ENCODE measurements at places on chromosomes 7 and 10.

GRCh38 chr7:37109016-37109683 is 339.5 kb downstream of the ELMO1 start:
- no peak for DNase-seq

GRCh38 chr7:29557954-29558353 is 5.7 kb upstream of the PRR15 start:
- no peak for DNase-seq

DNA sequence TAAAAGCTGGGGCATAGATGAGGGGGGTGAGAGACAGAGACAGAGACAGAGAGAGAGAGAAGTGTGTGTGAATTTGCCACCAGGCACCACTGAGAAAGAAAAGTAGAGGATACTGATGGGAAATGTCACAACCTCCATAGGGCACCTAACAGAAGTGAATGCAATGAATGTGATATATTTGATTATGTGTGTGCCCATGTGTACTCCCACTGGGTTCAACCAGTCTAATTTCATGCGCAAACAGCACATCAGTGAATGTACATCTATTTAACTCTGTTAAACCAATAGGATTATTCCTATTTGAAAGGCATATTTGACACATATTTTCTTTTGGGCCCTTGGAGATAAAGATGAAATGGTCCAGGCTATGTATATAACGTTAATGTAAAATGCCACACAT is 241.3 kb downstream of the KCNMA1 start:
- no peak for DNase-seq

- DNase-seq = no peak
These were observed 24.6 kb upstream of the INMT start for GRCh38 chr7:30727061-30727945.

DNA sequence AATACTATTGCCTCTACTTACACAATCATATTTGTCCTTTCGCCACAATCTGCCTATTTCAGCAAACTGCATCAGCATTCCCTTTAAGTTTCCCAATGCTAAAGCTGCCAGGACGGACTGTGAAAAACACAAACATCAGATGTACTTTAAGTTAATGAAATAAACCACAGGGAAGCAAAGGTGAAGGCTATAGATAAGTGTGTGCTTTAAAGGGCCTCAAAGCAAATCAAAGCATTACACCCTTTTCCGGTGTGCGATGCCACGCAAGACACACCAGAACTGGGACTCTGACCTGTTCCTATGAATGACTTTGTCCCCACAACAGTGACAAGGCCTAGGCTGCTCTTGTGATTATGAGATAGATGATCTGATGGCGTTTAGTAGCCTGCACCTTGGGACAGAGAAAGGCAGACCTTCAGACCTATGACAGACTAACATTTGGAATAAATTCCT is 23.4 kb downstream of the SLC26A3 start:
- DNase-seq = no peak

DNA sequence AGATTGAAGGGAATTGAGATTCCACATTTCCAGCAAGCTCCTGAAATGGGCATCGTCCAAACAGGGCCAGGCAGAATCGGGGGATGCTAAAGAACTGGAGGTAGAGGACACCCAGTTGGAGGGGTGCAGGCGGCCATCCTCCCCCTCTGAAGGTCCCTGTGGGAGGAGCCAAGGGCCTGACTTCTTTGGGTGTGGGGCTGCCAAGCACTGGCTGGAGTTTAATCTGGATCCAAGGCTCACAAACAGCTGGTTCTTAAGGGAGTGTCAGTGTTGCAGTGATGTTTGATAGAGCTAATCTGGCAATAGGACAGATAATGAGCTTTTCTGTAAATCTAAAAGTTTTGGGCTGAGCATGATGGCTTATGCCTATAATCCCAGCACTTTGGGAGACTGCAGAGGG is 20.8 kb downstream of the TSPAN14 start:
- DNase-seq = no peak

- DNase-seq = peak; percentile 45
These were observed 176.2 kb upstream of the CDCA7L start for GRCh38 chr7:22121702-22122474.

DNA sequence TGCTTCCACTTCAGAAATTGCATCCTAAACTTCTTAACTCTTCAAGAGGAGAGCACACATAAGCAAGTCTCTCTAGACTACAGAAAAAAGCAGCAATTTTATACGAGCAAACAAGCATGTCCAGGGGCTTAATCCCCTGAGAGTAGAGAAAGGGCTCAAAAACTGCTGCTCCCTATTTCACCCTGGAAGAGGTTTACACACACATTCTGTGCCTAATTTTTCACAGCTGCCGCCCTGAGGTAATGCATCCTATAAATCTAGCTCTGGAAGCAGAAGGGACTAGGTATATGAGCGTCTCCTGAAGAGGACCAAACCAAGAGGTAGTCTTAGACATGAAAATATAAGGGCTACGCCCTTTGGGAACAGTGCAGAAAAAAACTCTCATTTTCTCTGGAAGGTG is 73.1 kb downstream of the CRPPA start:
- DNase-seq = no peak

GRCh38 chr10:104796823-104797222 is 155.7 kb downstream of the SORCS3 start:
- DNase-seq = no peak

GRCh38 chr7:74262639-74263398 is 8.6 kb upstream of the RFC2 start:
- DNase-seq = no peak

DNA sequence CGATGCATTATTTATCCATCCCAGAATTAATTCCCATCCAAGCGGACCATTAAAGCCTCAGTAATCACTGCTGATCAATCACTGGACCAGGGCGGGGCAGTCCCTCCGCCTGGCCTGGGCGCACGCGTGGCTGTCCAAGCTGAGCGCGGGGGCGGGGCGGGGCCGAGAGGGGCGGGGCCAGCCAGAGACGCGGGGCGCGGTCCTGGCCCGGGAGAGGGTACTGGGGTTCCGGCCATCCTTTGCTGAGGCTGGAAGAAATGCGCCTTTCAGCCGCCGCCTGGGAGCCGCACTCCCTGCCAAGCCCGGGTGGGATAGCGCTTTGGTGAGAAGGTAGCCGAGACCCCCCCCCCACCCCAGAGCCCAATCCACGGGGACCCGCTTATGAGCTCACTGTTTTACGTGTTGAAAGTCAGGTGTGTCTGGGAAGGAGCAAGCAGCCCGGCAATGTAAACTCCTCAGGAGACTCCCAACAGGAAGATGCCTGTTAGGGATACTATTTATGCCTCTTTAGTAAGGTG is at the start of gene ARHGAP22:
TSS of gene ARHGAP22 (minus strand) at position 83 of the 518 bp plus-strand sequence. CDS start 277 bp downstream, outside the sequence.
- peak; percentile 31 for DNase-seq

DNA sequence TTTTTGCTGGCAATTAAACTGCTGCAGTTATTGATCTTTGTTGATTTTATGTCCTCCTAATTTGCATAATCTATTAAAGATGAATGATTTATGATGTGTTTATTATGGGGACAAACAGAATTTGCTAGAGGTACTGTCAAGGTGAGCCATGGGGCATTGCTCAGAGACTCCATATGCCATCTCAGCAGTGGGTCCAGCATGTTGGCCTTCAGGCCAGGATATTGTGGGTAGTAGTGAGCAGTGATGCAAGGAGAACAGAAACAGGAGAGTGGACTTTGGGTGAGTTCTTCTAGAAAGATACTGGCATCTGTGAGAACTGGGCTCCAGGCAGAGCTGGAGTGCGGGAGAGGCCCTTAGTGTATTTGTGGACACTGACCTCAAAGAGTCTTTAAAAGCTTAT is 65.9 kb downstream of the PAX2 start:
- DNase-seq = no peak

- DNase-seq = no peak
These were observed 49.2 kb upstream of the KCNMA1 start for GRCh38 chr10:77686650-77687417.

DNA sequence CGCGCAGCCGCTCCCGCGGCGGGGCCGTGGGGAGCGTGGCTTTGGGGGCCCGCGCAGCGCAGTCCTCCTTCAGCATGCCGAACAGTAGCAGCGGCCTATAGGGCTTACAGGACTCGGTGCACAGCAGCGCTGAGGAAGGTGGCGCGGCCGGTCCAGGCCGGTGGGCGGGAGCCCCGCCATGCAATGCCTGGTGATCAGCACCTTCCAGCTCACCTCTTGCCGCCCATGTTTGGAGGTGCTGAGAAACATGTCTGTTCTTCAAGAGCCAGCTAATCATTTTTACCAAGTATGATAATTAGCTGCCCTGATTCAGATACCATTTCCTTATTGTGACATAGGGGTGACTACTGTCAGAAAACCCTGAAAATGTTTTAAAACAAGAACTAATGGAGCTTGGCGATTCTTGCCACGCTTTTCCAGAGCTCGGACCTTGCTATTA is 33.5 kb upstream of the SFTPD start:
- DNase-seq = no peak

GRCh38 chr7:36280840-36281812 is 108.5 kb upstream of the ANLN start:
- peak; percentile 88 for DNase-seq

GRCh38 chr7:50660040-50660829 is 95.0 kb upstream of the DDC start:
- DNase-seq = no peak

DNA sequence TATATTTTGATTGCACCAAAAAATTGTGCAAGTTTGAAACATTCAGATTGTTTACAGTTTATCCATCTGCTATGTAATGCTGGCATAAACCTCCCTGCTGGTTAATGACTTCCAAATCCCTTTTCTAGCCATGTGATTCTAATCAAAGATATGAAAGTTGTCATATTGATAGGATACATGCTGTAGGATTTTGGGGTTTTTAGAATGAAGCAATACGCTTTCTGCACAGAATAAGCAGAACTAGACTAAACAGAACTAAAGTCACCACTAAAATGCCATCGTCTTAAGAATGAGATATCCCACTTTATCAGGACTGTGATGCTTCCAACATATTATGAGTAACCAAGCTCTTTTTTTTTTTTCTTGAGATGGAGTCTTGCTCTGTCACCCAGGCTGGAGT is 856 bp downstream of the SSMEM1 start:
- DNase-seq = no peak

DNA sequence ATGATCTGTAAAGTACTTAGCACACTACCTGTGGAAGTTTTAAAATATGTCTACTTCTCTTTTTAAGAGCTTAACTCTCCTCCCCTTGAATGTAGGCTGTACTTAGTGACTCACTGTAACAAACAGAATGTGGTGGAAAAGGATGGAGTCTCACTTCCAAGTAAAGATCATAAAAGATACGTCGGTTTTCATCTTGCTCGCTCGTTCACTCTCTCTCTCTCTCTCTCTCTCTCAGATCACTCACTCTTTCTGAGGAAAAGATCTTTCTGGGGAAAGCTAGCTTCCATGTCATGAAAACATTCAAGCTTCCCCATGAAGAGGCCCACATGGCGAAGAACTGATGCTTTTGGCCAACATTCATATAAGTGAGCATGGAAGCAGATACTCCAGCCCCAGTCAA is 5.5 kb downstream of the CHUK start:
- no peak for DNase-seq

GRCh38 chr10:97532935-97533671 is 34.4 kb downstream of the UBTD1 start:
- peak; percentile 44 for DNase-seq

DNA sequence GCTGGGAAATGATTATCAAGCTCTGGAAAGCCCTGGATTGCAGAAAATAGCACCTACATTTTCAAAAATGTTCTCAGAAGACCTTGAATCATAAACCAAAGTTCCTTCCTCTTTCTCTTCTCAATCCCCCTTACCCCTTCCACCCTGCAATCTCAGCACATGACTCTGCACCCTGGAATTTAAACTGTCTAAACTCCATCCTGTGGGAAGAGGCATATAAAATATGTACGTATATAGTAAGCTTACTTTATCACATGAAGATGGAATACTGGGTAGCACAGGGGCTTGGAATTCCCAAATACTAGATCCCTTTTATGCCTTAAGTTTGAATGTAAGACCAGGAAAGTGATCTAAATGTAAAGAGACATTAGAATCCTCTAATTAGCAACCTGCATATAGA is 7.7 kb downstream of the AGMO start:
- DNase-seq = peak; percentile 55

- peak; percentile 45 for DNase-seq
These were observed 20.7 kb downstream of the AVL9 start for GRCh38 chr7:32515890-32516550.

- DNase-seq = no peak
These were observed 107.6 kb downstream of the DNAJC1 start for GRCh38 chr10:21895932-21896331.

GRCh38 chr10:114764656-114765055 is 56.9 kb upstream of the FHIP2A start:
- DNase-seq = no peak

DNA sequence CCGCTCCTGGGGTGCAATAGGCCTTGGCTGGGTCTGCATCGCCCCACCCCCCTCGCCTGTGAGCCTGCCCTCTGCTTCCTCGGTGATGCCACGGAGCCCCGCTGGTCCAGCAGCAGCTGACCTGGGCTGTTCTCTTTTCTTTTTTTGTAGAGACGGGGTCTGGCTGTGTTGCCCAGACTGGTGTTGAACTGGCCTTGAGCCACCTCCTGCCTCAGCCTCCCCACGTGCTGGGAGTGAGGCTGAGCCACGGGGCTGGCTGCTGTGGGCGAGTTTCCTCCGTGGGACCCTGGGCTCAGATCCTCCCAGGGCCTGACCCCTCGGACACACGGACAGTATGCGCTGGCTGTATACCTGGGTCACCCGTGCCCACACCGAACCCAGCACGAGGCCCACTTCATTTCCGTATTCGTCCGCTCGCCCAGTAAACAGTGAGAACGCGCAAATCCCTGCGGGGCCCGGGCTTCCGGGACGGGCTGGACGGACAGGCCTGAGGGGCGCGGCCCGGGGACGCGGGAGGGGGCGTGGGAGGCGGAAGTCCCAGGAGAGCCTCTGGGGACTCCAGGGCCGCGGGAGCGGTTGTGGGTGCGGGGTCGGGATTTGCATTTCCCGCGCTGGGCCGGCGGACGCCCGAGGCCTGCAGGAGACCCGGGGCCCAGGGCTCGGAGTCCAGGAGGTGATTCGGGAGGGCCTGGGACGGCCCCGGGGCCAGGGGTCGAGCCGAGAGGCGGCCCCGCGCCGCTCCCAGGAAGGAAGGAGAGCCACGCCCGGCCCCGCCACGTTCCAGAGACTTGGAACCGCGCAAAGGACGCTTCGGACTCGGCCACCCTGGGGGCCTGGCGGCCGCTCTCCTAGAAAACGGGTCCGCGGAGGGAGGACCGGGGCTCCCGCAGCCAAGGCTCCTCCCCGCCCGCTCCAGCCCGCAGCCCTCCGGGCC is 57.7 kb upstream of the DNAJB6 start:
- no peak for DNase-seq

GRCh38 chr10:48602401-48603135 is 2.3 kb downstream of the ARHGAP22 start:
- no peak for DNase-seq
